ENCODE measurements at places on chromosomes 16 and 17. TPM values are rescaled to one million over a fixed set of nuclear protein-coding genes. Genes with fewer than 3 reads are reported as not detected.

GRCh38 chr16:87278191-87279093 lies 38.8 kb downstream of the C16orf95 start:
- DNase-seq: peak; percentile 86

DNA sequence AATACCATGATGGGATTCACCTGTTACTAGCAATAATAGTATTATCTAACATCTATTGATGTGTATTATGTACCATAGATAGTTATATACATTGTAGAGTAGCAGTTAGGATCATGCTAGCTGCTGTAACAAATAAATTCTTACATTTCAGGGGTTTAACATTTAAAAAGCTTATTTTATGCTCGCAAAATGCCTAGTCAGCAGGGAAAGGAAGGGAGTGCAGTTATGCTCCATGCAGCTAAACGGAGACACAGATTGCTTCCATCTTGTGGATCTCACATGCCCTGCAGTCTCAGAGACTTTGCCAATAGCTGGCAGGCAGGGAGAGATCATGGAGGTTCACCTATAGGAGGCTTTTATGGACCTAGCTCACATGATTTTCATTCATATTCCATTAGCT lies 364.1 kb downstream of the TOX3 start:
- DNase-seq: no peak

The PDILT gene
- polyA plus RNA-seq: not detected

GRCh38 chr16:65660390-65660789 lies 538.5 kb upstream of the CDH11 start:
- DNase-seq: no peak

DNA sequence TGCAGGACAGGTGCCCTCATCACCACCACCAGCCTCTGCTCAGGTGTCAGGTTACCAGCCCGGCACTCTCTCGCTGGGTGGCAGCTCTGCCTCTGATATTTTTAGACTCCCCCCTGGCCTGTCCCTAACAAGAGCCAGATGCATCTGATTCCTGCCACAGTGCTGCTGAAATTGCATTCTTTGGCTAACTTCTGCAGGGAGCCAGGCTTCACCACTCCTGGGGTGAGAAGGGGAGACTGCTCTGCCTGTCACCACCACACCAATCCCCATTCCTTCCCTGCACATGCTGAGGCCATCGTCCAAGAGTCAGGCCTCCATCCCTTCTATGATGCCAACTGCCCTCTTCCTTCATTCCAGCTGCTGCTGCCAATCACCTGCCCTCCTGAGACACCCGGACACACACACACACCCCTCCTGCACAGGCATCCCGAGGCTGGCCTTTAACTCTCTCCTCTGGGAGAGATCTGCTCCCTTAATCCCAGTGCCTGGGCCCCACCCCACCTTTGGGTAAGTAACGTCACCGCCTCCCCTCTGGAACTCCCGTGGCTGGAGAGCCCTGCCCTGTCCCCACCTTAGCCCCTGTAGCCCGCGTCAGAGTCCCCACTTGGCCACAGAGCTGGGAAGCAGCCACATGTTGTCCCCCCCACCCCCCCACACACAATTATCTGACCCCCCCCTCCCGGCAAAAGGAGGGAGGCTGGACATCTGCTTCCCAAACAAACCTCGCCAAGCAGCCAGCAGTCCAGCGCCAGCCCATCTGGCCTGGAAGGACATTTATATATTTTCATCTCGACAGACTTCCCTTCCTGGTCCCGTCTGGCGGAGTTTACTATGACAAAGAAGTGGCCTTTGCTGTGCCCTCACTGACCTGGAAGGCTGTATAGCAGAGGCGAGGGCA lies 2.8 kb downstream of the EMP2 start:
- no peak for DNase-seq

The TBC1D3E gene
- polyA plus RNA-seq: not detected

All from endothelial cell of umbilical vein (primary cell).